ENCODE measurements at places on chromosomes 11 and 22. TPM values are rescaled to one million over a fixed set of nuclear protein-coding genes. Genes with fewer than 3 reads are reported as not detected.

DNA sequence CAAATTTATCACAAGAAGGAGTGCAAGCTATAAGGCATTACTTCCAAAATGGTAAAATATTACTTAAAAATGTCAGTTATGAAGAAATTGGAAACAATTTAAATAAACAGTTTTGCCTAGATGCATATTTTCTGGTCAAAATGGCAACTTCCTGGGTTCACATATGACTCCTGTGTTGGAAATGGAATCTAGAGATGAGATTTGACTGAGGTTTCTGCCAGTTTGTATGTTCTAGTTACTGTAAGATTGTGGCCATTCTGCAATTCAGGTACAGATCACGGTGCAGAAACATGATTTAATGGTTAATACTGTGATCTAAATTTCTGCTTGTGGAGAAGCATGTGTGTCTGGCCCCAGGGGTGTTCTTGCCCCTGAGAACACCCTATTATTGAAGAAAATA lies 3.4 kb upstream of the OR4C6 start:
- DNase-seq: no peak

DNA sequence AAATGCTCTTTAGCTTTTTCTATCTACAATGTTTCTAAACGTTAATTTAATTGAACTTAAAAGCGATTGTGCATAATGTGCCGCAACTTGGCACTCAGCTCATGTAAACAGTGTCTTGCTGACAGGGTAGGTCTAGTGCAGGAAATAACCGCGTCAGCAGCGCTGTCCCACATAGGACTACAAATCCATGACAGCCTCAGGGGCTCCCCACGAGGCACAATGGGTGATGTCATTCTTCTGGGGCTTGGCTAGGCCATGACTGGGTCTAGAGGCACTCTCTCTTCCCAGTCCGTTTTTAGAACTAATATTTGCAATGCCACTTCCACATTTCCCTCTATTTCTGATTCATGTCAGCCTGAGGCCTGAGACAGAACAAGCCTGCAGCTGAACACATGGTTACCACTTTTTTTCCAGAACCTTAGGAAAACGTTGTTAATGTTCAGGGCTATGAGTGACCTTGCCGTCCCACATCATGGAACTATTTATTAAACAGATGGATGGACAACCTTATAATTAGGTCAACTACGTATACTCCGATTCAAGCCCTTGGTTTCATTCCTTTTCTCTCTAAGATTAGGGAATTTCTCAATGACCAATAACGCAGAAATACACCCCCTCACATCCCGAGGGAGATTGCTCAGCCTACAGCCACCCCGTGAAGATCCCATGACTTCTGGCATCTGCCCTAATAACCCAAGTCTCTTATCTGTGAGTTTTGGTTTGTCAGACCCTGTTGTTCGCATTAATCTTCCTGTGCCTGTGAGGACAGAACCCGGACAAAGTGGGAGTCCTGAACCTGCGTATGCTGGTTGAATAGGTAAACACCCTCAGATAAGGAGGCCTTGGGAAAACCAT lies 19.4 kb upstream of the SNX32 start:
- DNase-seq: no peak

DNA sequence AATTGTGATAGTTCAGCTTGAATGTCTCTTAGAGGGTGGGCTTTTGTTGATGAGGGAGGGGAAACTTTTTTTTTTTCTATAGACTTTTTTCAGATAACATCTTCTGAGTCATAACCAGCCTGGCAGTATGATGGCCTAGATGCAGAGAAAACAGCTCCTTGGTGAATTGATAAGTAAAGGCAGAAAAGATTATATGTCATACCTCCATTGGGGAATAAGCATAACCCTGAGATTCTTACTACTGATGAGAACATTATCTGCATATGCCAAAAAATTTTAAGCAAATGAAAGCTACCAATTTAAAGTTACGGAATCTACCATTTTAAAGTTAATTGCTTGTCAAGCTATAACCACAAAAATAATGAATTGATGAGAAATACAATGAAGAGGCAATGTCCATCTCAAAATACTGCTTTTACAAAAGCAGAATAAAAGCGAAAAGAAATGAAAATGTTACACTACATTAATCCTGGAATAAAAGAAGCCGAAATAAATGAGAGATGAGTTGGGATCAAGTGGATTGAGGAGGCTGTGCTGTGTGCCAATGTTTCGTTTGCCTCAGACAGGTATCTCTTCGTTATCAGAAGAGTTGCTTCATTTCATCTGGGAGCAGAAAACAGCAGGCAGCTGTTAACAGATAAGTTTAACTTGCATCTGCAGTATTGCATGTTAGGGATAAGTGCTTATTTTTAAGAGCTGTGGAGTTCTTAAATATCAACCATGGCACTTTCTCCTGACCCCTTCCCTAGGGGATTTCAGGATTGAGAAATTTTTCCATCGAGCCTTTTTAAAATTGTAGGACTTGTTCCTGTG lies 3.9 kb downstream of the MALAT1 start:
- peak; percentile 31 for DNase-seq

GRCh38 chr11:129281471-129282415 lies 89.6 kb upstream of the ARHGAP32 start:
- no peak for DNase-seq

GRCh38 chr11:32920570-32920969 lies 28.0 kb downstream of the QSER1 start:
- no peak for DNase-seq

- no peak for DNase-seq
Observed at GRCh38 chr11:364991-365725, 4.1 kb upstream of the B4GALNT4 start.

- DNase-seq: peak; percentile 34
Observed at GRCh38 chr11:74321487-74322188, 10.2 kb upstream of the P4HA3 start.

GRCh38 chr11:13335319-13335718 lies 57.7 kb downstream of the BMAL1 start:
- peak; percentile 55 for DNase-seq

GRCh38 chr22:20022978-20023613 lies 2.2 kb downstream of the TANGO2 start:
- no peak for DNase-seq

DNA sequence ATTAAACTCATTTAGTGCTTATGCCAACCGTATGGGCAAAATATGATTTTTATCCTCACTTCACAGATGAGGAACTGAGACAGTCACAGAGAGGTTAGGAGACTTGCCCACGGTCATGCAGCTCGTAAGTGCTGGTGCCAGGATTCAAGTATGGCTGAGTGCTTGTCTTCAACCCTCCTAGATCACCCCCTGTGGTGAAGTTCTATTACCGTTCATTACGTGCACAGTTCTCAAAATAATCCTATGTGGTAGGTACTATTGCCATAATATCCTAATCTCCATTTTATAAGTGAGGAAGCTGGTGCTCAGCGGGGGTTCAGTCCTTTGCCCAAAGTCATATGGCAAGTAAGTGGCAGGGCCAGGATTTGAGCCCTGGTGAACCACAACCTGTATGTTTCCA lies 1.5 kb downstream of the MIEF1 start:
- DNase-seq: no peak

GRCh38 chr11:488992-489391 lies 18.1 kb downstream of the RNH1 start:
- no peak for DNase-seq

DNA sequence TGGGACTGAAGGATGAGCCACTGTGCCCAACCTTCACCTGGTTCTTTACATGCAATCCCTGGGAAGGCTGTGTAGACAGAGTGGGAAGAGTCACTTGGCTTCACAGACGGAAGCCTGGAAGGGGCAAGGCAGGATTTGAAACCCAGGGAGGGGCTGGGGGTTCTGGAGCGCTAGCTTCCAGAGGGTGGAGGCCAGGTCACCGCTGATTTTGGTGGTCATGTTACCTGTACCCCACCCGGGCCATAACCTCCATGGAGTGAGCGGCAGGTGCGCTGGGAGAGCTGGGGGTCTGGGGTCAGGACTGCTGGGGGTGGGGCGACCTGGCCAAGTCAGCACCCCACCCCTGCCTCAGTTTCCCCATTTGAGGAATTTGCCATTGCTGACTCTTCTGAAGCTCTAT lies 38.3 kb downstream of the PDGFB start:
- no peak for DNase-seq

- no peak for DNase-seq
Observed at GRCh38 chr11:8838248-8838647, 72.7 kb upstream of the AKIP1 start.

DNA sequence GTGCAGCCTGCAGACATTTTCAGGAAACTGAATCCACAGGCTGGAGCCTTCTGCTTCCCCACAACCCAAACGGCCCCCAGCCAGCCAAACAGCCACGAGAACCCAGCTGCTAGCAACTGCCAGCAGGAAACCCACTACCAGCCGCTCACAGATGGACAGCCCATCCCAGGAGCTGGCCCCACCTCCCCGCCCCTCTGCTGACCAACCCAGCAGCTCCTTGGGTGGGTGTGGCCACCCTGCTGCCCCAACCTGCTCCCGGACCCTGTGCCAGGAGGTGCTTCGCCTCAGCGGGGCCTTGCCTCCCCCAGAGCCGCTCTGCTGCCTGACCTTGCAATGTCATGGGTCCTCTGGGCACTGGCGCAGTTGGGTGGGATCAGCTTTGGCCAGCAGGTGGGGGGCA lies 8.2 kb upstream of the CCDC188 start:
- no peak for DNase-seq

- DNase-seq: no peak
Observed at GRCh38 chr11:16352707-16353106, 3.6 kb downstream of the SOX6 start.

GRCh38 chr22:37166675-37167066 lies 17.0 kb upstream of the IL2RB start:
- DNase-seq: peak; percentile 87

DNA sequence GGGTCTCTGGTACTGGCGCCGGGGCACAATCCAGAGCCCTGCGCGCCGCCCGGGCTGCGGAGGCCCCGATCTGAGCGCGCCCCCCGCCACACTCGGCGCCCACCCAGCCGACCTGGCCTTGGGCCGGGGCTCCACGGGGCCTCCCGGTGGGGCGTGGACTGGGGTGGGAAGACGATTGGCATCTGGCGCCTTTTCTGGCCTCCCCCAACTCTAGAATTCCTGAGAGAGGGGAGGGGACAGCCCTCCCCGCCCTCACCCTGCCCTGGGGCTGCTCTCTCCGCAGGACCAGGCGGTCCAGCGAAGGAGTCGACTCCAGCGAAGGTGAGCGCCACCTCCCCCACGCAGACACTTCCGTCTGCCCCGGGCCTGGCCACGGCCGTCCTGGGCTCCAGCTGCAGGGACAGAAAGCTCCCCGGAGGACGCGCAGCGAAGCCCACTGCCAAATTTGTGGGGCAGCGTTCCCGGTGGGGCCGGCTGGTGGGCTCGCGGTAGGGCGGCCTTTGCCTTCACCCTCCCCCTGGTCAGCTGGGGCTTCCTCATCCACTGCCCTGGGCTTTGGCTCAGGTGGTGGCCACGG lies 593 bp downstream of the SSH3 start:
- peak; percentile 63 for DNase-seq

DNA sequence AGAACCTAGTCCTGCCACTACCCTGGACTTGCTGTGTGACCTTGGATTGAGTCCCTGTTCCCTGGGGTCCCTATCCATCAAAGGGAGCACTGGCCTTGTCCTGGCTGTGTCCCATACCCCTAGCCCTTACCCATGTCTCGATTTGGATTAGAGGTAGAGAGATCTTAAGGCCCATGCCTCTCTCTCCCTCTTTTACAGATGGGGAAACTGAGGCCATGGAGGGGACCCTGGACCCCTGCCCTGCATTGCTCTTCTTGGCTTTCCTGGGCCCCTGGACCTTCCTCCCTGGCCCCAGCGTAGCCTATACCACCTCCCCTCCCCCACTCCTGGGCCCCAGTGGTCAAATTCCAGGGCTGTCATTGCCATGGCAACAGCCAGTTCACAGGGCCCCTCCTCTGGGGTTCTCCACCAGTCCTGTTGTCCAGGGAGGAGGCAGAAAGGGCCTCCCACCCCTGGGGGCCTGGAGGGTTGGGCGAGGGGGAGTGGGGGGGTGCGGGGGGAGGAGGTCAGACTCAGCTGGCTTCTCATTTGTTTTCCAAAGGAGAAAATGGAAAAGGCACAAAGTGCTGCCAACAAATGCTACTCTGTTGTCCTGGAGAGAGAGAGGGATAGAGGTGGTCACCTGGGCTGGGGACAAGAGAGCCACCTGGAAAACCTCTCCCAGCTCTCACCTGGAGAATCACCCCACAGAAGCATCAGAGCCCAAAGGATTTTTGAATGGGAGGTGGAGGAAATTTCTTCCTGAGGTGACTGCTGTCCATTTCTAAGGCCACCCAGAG lies 23.3 kb downstream of the ARHGEF17 start:
- DNase-seq: peak; percentile 88

- no peak for DNase-seq
Observed at GRCh38 chr22:35567351-35568141, 26.9 kb downstream of the RASD2 start.

GRCh38 chr22:20432244-20432686 lies 5.4 kb downstream of the SCARF2 start:
- no peak for DNase-seq

DNA sequence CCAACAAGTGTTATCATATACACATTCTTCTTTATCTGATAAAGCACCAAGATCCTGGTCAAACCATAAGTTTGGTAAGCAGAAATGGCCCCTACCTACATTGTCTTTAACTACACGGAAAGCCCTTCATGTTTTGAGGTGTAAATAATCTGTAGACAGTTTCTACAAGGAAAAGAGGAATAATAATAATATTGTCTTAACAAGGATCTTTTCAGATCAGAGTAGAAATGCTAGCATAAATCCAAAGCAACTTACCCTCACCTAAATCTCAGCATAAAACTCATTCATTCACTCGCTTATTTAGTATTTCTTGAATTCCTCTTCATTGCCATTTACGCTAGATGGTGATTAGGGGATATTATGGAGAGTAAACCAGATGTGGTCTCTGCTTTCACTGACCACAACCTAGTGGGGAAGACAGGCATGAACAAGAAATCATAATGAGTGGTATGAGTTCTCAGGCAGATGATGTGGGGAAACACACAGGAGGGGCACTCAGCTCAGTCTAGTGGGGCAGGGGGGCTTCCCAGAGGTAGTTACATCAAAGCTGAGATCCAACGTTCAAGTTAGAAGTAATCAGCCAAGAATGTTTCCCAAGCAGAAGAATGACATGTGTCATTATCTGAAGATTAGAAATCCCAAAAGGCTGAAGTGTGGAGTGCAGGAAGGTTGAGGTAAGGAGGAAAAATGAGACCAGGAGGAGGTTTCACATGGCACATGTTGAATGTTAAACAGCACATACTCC lies 65.4 kb upstream of the ZC3H12C start:
- no peak for DNase-seq

DNA sequence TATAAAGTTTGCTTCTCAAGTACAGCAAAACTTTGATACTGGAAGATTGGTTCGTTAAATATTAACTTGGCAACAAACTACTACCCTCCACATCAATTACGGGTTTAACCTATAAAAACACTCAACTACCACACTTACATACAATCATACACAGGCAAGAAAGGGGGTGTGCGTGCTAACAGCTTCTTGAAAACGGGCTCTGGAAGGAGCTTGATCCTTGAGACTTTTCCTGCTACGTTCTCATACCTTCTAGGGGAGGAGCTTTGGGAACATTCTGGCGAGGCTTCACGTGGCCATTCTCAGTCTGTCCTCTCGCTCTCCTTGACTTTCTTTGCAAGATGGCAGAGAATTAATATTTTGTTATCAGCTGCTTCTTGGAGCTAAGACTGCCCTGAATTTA lies 6.8 kb upstream of the ESAM start:
- no peak for DNase-seq

The RCOR2 gene
- total RNA-seq: 4.4 TPM

The APOBEC3A gene
- not detected for total RNA-seq

The SORL1 gene
- 26.5 TPM for total RNA-seq

The FOLR1 gene
- 19.9 TPM for total RNA-seq

Measured in hepatocyte (in vitro differentiated cells).